ENCODE measurements at places on chromosomes 6 and 20. TPM values are rescaled to one million over a fixed set of nuclear protein-coding genes. Genes with fewer than 3 reads are reported as not detected.

Gene SPATS1
- total RNA-seq = not detected

Gene GABBR1
- total RNA-seq = 16.2 TPM

Gene ARFGEF3
- 10.6 TPM for total RNA-seq

Gene MLN
- total RNA-seq = not detected

Gene OOEP
- total RNA-seq = not detected

Gene MACROD2
- total RNA-seq = 0.66 TPM

Gene HCRTR2
- not detected for total RNA-seq

Gene EYA4
- not detected for total RNA-seq
